ENCODE measurements at places on chromosomes 1 and 21.

GRCh38 chr21:42518626-42519025 lies 5.0 kb downstream of the SLC37A1 start:
- DNase-seq: no peak

DNA sequence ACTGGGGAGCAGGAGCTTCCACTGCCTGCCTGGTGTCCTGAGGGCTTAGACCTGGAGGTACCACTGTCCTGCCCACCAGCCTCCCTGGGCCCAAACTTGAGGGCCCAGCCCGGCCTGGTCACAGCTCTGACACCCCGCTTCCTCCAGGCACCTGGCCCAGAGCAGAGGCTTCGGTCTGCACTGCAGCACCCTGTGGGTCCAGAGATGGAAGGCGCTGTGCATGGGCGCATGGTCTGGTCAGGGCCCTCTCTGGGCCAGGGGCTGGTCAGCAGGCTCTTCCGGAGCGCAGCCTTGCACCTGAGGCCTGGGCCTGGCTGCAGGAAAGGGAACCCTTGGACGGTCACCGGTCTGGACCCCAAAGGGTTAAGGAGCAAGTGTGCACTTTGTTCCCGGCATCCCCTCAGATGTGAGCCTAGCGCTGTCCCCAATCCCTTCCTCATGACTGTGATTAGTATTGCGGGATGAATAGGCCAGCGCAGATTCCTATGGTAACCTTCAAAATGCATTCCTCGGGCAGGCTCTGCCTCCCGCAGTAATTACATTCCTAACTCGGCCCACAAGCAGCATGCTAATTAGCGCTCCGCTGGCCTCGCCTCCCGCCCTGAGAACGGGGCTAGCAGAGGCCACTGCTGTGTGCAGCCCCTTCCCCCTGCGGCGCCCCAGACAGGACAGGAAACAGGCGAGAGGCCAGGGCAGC lies 36.3 kb downstream of the PRDM16 start:
- no peak for DNase-seq

DNA sequence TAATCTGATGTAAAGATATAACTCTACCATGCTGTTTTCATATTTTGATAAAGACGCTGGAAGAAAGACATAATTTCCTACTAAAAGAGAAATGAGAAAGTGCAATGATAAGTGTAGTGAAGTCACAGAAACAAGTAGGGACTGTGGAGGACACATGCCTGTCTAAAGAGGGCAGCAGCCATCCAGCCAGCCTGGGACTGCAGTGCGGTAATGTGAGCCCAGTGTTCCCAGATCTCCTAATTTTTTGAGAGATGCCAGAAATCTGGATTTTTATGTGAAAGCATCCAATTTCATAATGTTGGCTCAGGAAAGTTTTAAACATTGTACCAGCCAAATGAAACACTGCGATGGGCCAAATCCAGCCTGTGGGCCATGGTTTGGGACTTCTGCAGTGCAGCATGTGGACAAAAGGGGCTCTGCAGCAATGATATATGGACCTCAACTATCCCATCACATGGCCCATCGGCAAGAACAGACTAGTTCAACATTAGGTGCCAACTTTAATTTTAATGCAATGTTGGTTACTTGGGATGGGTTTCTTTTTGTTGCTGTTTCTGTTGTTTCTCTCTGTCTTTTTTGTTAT lies 329.5 kb downstream of the LTN1 start:
- no peak for DNase-seq

- DNase-seq: no peak
These were observed 32.1 kb upstream of the ZNF362 start for GRCh38 chr1:33224166-33224707.

DNA sequence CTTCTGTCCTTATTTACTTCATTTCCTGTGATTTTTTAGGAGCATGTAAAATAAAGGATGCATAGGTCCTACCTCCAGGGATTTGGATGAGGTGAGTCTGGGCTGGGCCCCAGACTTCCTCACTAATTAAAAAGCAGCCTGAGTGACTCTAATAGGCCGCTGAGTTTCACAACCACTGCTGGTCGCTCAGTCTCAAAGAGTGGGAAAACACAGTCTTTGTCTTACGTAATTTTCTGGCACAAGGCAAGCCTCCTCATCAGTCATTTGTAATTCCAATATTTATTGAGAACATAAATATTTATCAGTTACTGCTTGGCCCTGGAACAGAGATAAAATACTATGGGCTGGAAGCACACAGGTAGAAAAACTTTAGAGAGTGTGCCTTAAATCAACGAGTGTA lies 195.4 kb upstream of the RUNX1 start:
- no peak for DNase-seq

DNA sequence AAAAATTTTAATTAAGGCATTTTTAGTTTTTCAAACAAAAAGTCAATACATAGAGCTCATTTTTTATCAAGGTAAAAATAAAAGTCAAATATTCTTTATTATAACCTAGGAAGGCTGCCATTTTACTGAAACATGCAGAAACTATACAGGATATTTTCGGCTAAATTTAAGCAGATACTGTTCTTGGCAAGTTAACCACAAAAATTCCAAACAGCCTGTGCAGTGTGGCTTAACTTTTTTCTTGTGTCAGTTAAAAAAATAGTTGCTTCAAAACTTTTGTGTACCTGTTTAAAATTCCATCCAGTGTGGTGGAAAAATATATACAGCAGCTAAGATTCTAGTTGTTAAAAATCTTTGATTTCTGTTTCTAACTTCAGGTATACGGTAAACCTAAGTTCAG lies 135.0 kb downstream of the ATP5PO start:
- DNase-seq: no peak

- no peak for DNase-seq
These were observed 28.3 kb downstream of the DEGS1 start for GRCh38 chr1:224211206-224211962.

Measured in stimulated activated CD4-positive, alpha-beta T cell treated with anti-CD3 and anti-CD28 coated beads, Interleukin-1b, Interleukin-23, amount 100 ng/mL, for 1 hour (primary cell).